A549 treated with Hydrocortisone at 1 μM for 4 hours (cell line): ENCODE measurements at places on chromosomes 11 and 22. TPM values are rescaled to one million over a fixed set of nuclear protein-coding genes. Genes with fewer than 3 reads are reported as not detected.

Gene ALKBH3
- total RNA-seq: 26.0 to 28.3 TPM (median 26.3 TPM) in 5 replicates

Gene SLC22A8
- total RNA-seq: not detected in 5 replicates

Gene TTC36
- not detected in 5 replicates for total RNA-seq

Gene FAT3
- 0.25 to 0.67 TPM (median 0.40 TPM) in 5 replicates for total RNA-seq

Gene SCN2B
- not detected in 5 replicates for total RNA-seq

Gene TBX1
- total RNA-seq: 2.7 to 4.7 TPM (median 4.0 TPM) in 5 replicates

Gene SHANK3
- 3.3 to 5.2 TPM (median 4.1 TPM) in 5 replicates for total RNA-seq

Gene CCDC87
- 0.40 to 0.64 TPM (median 0.52 TPM) in 5 replicates for total RNA-seq

Gene CSNK2A3
- 1.6 to 3.6 TPM (median 2.2 TPM) in 5 replicates for total RNA-seq

Gene NLRP10
- total RNA-seq: not detected in 5 replicates

Gene A4GALT
- total RNA-seq: 18.1 to 27.6 TPM (median 23.4 TPM) in 5 replicates

Gene SSTR3
- not detected in 5 replicates for total RNA-seq

Gene BCR
- 14.8 to 21.3 TPM (median 20.5 TPM) in 5 replicates for total RNA-seq

Gene CRYBA4
- total RNA-seq: not detected in 5 replicates

Gene ANO9
- total RNA-seq: 0.75 to 1.4 TPM (median 0.89 TPM) in 5 replicates

Gene SLC35E4
- 6.3 to 7.2 TPM (median 6.4 TPM) in 5 replicates for total RNA-seq

Gene SGSM1
- total RNA-seq: 0.31 to 0.84 TPM (median 0.39 TPM) in 5 replicates

Gene TOP3B
- 12.6 to 17.2 TPM (median 15.0 TPM) in 5 replicates for total RNA-seq
